CD4-positive, alpha-beta T cell (primary cell): ENCODE measurements at places on chromosomes 3 and 15. TPM values are rescaled to one million over a fixed set of nuclear protein-coding genes. Genes with fewer than 3 reads are reported as not detected.

DNA sequence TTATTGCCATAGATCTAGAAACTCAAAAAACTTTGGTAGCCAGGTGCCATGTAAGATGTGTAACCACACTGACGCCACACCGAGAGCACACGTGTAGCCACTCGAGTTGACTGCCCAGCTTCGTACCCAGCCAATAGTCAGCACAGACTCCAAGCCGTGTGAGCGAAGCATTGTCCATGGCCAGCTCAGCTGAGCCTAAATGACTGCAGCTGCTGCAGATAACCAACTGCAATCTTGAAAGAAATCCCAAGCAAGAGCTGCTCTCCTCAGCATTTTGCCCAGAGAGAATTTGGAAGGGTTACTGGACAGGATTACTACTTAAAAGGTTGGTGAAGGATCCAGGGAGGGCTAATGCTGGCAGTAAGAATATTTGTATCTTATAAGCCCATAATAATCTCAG is 193.0 kb upstream of the THRB start:
- H3K27ac ChIP-seq: no peak overlapping the region
- no peaks in the 10 kb centered on the region for H3K27me3 ChIP-seq
- no peaks in the 10 kb centered on the region for H3K4me1 ChIP-seq
- no peaks in the 10 kb centered on the region for H3K36me3 ChIP-seq

- H3K36me3 ChIP-seq: no peaks in the 10 kb centered on the region
- H3K27ac ChIP-seq: no peak within 1 kb of the TSS
- H3K4me1 ChIP-seq: peaks cover 25% of the 10 kb centered on the region
- peaks cover 71% of the 10 kb centered on the region for H3K27me3 ChIP-seq
Observed at GRCh38 chr3:172447611-172448579, at the start of gene GHSR. GHSR (minus strand) TSS chr3:172448456; CDS start chr3:172448413, 43 bp downstream.

DNA sequence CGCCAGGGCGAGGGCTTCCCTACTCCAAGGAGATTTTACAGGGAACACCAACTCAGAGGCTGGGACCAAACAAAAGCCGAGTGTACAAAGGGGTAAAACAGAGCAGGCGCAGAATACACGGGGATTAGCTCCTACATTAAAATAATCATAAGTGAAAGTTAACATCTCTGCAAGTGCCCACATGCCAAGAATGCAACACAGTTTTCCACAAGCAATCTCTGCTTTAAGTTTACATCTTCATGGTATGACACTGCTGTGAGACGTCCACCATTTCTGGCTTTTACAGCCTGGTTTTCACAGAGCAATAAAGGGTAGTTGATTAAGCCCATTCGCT is 500 bp upstream of the VGLL3 start:
- H3K36me3 ChIP-seq: no peaks in the 10 kb centered on the region
- no peak overlapping the region for H3K4me3 ChIP-seq
- DNase-seq: no peak

DNA sequence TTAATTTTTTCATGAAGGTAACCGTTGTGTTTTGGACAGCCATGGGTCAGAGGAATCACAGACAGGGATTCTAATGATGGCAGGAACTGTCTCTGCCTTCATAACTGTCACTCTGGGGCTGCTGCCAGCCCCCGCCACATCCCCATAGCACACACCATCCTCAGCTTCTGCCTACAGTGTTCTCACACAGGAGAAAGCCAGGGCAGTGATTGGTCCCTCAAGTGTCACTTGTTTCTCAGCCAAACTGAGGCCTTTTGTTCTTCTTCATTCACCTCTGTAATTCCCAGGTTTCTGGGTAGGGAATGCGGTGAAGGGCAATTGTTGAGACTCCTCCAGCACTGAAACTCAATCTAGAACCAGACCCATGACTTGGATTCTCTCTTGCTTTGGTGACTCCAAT is 65.4 kb upstream of the C3orf80 start:
- no peaks in the 10 kb centered on the region for H3K36me3 ChIP-seq
- H3K4me3 ChIP-seq: no peak overlapping the region
- DNase-seq: no peak
- no peak overlapping the region for H3K27ac ChIP-seq
- H3K4me1 ChIP-seq: no peaks in the 10 kb centered on the region

DNA sequence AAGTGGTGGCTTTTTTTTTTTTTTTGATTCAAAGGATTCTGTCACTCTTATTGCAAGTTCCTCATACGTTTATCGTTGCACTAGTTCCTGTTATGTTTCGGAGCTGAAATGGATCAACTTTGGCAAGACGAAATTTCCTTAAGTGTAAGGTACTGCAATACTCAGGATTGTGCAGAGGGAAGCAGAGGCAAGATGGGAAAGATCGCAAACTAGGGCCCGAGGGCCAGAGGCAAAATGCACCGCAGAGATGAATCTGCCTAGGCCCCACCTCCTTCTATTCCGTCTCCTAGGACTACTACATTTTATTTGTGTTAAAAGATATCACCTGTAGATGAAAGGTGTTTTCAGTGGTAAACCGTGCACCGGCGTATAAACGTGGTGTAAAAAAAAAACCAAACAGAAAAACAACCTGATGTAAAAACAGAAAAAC is 331 bp downstream of the RNU6-1 start:
- peak overlapping the region; percentile 83 for H3K27ac ChIP-seq
- DNase-seq: no peak
- H3K4me1 ChIP-seq: peaks cover 48% of the 10 kb centered on the region
- H3K27me3 ChIP-seq: peaks cover 19% of the 10 kb centered on the region
- H3K4me3 ChIP-seq: peak overlapping the region; percentile 85
- no peaks in the 10 kb centered on the region for H3K36me3 ChIP-seq

DNA sequence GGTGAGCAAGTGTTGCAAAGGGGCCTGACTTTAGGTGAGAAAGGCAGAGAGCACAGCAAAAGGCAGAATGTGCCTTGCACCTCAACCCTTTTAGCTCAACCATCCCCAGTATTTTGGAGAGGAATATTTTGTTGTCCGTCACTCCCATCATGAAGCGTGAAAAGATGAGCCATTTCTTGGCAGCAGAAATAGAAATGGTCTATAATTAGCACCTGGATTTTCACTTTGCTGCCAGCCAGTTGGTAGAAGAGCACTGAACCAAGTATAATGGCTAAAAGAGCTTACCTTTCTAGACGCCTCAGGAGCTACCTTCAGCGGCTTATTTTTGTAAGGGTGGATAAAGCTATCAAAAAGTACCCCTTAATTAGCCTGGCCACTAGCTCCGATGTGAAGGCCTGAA is 406.7 kb downstream of the OCA2 start:
- no peak for DNase-seq
- H3K27me3 ChIP-seq: no peaks in the 10 kb centered on the region
- H3K4me3 ChIP-seq: no peak overlapping the region
- H3K4me1 ChIP-seq: no peaks in the 10 kb centered on the region

GRCh38 chr15:28895146-28895545 is 9.4 kb downstream of the APBA2 start:
- H3K27ac ChIP-seq: no peak overlapping the region
- DNase-seq: no peak
- H3K4me3 ChIP-seq: no peak overlapping the region
- no peaks in the 10 kb centered on the region for H3K36me3 ChIP-seq
- H3K27me3 ChIP-seq: no peaks in the 10 kb centered on the region

Gene SCG3
- total RNA-seq: not detected

Gene ALDH1A2
- not detected for total RNA-seq

DNA sequence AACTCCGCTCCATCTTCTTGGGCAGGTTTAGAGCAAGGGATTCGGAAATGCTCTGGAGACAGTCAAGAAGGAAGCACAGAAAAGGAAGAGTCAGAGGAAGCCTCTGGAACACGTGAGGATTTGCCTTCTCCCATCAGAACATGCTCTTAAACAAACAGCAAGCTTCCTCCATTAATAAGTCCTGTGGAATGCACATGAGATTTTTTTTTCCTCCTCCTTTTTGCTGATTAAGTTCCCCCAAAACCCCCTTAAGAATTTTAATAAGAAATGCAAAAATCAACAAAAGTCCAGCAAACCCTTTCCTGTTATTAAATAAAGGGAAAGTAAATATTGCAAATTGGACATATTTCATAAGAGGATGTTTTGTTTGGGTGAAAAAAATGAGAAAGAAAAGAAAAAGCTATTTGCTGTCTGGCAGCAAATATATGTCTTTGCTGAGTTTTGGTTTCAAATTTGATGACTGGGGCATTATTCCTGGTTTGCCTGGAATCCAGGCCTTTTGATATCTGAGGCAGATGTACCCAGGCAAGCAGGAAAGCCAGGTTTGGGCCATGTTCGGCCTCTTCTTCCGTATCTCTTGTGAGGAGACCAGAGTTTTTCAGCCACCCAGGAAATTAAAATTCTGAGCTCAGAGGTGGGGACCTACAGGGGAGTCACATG is 7.9 kb upstream of the TSEN2 start:
- H3K4me1 ChIP-seq: peaks cover 12% of the 10 kb centered on the region
- no peak overlapping the region for H3K4me3 ChIP-seq
- no peaks in the 10 kb centered on the region for H3K36me3 ChIP-seq
- no peaks in the 10 kb centered on the region for H3K27me3 ChIP-seq
- no peak overlapping the region for H3K27ac ChIP-seq
- DNase-seq: no peak

- H3K4me3 ChIP-seq: no peak overlapping the region
- no peak overlapping the region for H3K27ac ChIP-seq
- H3K27me3 ChIP-seq: no peaks in the 10 kb centered on the region
- no peaks in the 10 kb centered on the region for H3K36me3 ChIP-seq
- H3K4me1 ChIP-seq: no peaks in the 10 kb centered on the region
- DNase-seq: no peak
Observed at GRCh38 chr3:53555068-53555588, 60.7 kb downstream of the CACNA1D start.

DNA sequence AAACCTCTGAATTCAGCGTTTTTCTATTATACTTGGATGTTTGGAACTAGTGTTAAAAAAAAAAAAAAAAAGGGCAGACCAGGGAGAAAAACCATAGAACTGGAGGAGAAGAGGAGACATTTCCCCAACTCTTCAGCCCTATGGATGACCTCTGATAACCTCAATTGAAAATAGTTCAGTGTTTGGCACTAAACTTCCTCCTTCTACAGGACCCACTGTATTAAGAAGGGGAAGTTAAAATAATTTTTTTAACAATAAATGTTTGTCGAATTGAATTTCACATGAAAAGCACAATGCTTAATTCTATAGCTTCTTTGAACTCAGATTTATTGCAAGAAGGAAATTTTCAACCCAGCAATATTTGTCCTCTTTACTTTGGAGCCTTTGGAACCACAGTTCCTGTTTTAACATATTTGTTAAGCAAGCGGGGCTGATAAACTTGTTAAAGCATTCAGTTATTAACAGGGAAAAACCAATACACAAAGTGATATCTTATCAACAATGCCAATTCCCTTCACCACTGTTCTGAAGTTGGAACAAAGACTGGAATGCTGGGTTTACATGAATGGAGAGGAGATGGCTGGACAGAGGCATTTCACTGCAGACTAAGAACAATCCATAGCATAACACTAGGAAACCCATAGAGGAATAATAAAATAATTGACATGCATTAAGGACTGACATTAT is 3.1 kb upstream of the A4GNT start:
- no peak overlapping the region for H3K4me3 ChIP-seq
- H3K27ac ChIP-seq: no peak overlapping the region
- peaks cover 4% of the 10 kb centered on the region for H3K27me3 ChIP-seq
- no peak for DNase-seq

Gene AGTR1
- total RNA-seq: not detected

GRCh38 chr3:8554696-8555095 is 53.1 kb downstream of the LMCD1 start:
- no peak for DNase-seq
- no peaks in the 10 kb centered on the region for H3K27me3 ChIP-seq
- H3K27ac ChIP-seq: no peak overlapping the region
- H3K4me3 ChIP-seq: no peak overlapping the region
- H3K36me3 ChIP-seq: no peaks in the 10 kb centered on the region

Gene ZNF770
- total RNA-seq: 37.9 TPM

DNA sequence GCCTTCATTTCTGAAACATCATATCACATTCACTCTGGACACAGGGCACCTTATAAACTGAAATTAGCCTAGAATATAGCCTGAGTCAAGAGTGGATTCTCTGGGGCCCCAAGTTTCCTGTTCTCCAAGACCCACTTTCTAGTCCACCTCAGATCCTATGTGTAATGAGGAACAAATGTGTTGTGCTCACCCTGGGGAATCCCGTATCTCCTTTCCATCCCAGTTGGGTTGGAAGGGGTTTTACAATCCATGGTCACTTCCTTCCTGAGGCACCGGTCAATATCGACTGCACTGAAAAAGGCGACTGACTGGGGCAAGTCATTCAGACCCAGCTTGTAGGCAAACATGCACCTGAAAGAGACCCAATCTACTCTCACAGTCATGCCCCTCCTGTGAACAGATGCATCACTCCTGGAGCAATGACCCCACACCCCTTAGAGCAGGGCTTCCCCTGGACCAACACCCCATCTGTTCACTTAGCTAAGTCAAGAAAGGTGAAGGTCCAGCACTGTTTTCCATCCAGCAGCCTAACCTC is 17.4 kb downstream of the POLG start:
- peaks cover 75% of the 10 kb centered on the region for H3K36me3 ChIP-seq
- H3K27me3 ChIP-seq: no peaks in the 10 kb centered on the region
- no peak for DNase-seq
- H3K27ac ChIP-seq: no peak overlapping the region
- no peak overlapping the region for H3K4me3 ChIP-seq

- H3K4me1 ChIP-seq: no peaks in the 10 kb centered on the region
- H3K36me3 ChIP-seq: no peaks in the 10 kb centered on the region
- no peak overlapping the region for H3K4me3 ChIP-seq
- H3K27ac ChIP-seq: no peak overlapping the region
- no peak for DNase-seq
Observed at GRCh38 chr3:119187266-119187665, 13.9 kb downstream of the UPK1B start.

Gene FYTTD1
- 78.2 TPM for total RNA-seq

GRCh38 chr3:171854649-171855305 is 11.6 kb downstream of the TMEM212 start:
- H3K27ac ChIP-seq: no peak overlapping the region
- no peak overlapping the region for H3K4me3 ChIP-seq
- no peak for DNase-seq
- H3K4me1 ChIP-seq: no peaks in the 10 kb centered on the region

DNA sequence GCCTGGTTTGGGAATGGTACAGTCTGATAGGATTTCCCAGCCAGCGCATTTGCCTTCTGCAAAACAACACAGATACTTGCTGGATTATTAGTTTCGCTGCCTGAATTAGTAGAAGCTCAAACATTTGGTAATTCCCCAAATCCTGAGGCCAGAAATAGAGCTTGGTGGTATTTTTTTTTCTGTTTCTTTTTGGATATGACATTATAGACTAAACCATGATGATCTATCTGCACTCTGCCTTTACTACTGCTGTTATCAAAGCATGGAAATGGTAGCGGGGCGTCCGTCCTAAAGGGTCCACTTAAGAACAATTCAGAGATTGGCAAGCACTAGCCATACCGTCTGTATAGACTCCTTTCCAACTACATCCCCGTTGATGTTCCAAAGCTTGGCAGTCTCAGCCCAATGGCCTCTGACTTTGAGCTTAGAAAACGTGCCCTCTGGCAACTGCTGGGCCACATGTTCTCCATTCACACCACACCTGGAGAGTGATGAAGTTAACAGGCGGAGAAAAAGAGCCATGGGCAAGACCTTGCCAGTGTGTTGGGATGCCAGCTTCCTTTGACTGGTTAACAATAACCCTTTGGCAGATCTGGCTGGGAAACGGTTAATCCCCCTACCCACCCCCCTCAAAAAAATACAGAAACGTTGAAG is 241.0 kb upstream of the NR2F2 start:
- no peaks in the 10 kb centered on the region for H3K27me3 ChIP-seq
- H3K27ac ChIP-seq: no peak overlapping the region
- H3K4me1 ChIP-seq: no peaks in the 10 kb centered on the region
